A172 (cell line): ENCODE measurements at places on chromosomes 11 and 22.

DNA sequence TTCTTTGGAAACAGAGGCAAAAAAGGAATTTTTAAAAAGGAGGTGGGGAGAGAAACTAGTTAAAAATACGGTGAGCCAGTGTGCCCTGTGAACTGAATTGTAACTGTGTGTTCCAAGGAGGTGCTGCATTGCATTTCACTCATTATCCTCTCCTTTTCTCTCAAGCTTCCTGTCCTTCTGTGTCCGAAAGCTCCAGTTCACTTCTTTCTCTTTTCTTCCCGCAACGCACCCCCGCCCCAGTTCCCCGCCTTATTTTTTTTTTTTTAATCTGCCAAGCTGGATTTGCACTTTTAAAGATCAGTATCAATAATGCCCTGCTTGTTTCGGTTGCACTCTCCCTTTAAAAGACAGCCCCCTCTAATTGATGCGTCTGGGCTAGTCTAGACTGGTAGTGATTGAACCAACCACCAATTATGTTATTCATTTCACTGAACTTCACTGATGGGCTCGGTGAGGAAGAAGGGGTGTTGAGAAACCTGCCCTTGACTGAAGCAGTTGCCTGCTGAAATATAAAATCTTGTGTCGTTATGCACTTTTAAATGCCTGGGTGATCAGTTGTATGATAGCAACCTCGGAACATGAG is 18.5 kb downstream of the BLID start:
- peak; percentile 45 for DNase-seq

GRCh38 chr11:7983832-7984590 is 3.1 kb upstream of the EIF3F start:
- no peak for DNase-seq

DNA sequence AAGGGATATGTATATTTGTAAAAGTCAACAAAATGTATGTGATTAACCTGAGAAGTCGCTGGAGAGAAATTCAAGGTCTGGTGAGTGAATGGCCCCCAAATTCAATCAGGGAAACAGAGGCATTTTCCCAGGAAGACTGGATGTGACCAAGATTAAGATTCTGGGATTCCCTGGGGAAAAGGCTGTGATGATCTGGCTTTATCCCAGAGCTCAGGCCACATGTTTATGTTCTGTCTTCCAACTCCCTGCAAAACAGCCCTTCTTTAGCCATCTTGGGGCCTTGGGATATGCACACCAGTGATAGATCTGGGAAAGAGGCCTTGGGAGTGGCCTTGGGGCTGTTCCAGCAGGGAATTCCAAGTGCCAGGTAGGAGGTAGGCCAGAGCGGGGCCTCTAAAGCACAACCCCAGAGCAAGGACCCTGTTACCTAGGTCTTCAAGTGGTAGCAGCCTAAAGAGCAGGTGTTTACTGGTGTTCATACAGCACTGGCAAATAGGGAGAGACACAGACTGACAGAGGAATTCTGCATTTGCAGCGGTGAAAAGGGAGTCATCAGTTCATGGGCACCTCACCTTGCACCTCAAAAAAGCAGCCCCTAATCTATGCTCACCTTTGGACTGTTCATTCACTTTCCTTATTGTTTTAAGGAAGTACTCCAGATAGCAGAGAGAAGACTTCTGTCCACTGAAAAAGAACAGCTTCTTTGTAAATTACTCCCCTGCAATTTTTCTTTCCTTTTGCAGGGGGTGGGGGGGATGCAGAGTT is 312.4 kb downstream of the BUD13 start:
- DNase-seq = no peak

DNA sequence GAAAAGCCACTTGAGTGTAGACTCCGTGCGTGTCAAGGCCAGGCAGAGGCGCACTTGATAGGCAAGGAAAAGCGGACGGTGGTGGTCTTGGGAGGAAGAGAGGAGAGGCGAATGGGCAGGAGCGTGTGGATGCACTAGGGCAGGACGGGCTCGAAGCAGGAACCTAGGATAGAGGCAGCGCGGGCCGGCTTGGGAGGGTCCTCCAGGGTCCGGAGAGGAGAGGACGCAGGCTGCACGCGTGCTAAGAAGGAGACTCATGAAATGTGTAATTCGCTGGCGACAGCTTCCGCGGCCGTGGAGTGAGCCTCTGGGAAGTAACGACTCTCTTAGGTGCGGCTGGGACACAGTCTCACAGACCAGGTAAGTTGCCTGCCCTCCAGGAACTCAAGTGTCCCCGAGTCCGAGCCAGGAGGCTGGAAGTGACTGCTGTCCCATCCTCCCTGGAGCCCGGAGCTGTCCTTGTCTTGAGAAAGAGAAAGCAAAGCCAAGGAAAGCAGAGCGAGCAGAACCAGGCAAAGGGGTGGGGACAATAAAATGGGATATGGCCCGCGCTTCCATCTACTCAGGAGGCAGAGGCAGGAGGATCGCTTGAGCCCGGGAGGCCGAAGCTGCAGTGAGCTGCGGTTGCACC is 874 bp upstream of the IL17RA start:
- DNase-seq = no peak

- no peak for DNase-seq
Measured at GRCh38 chr11:84922836-84923235, 704.3 kb downstream of the DLG2 start.

DNA sequence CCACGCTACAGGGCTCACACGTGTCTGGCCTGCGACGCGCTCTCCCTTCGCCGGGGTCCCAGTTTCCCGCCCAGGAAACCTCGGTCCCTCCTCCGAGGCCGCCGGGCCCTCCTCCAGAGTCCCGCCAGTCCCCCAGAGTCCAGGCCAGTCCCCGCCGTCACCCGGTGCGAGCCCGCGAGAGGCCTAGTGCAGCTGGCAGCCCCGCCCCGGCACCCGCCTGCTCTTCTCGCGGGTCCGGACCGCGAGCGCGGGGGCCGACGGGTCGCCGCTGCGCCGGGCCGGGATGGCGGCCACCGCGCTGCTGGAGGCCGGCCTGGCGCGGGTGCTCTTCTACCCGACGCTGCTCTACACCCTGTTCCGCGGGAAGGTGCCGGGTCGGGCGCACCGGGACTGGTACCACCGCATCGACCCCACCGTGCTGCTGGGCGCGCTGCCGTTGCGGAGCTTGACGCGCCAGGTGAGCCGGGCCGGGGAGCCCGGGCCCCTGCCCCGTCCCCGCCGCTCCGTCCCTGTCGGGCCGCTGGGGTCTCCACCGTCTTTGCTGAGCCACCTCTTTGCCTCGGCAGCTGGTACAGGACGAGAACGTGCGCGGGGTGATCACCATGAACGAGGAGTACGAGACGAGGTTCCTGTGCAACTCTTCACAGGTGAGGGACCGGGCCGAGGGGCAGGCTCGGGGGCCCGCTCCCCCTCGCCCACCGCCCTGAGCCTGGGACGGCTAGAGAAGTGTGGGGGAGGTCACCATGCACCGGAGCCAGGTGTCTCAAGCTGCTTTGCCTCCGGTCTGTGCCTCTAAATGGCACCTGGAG is at the start of gene PTPMT1:
PTPMT1 (plus strand) TSS at position 260 of the 809 bp plus-strand sequence; CDS start at position 284, 24 bp downstream.
- peak; percentile 40 for DNase-seq

- DNase-seq = no peak
Measured at GRCh38 chr11:70192666-70193410, 10.3 kb upstream of the FADD start.

DNA sequence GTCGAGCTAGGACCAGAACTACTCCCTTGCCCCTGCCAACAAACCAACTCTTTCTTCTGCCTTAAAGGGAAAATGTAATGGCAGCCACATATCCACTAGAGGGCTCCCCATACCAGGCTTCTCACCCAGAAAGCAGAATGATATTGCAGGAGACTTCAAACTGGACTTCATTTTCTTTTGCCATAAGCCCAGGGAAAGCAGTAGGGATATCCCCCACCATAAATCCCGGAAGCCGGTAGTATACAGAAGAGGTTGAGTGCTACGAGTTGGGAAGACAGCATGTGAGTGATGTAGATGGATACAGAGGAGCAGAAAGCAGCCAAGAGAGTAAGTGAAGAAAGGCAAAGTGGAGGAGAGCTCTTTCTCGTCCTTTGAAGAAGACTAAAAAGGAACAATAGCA is 12.1 kb downstream of the PLAAT5 start:
- DNase-seq = peak; percentile 81

DNA sequence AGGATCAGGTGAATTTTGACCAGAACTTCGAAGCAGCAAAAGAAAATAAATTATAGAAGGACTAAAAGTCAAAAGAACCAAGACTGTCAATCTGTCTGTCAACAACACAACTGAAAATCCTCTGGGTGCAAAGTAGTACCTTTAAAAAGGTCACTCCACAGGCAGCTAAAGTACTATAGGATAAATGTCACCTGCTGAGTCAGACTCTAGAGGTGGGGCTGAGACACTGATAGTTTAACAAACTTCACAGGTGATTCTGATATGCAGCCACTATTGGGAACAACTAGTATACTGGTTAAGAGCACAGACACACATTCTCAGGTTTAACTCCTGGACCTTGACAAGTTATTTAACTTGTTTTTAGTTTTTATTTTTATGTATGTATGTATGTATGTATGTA is 107.3 kb downstream of the FCHSD2 start:
- DNase-seq = no peak

DNA sequence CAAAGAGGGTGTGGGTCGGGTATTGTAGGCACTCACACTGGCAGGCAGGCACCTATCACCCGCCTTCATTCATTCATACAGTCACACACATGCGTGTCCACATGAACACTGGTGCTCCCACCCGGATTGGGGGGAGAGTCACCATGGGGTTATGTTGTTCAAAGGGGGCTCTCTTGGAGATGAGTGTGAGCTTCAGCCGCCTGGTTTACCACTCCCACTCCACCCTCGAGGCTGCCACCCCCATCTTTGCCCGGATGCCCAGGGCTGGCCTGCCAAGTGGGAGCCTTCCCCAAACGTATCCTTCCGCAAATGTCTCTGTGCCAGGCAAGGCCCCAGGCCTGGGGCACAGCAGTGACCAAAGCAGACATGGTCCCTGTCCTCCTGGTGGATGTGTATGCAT is 22.6 kb downstream of the MRGPRD start:
- no peak for DNase-seq

DNA sequence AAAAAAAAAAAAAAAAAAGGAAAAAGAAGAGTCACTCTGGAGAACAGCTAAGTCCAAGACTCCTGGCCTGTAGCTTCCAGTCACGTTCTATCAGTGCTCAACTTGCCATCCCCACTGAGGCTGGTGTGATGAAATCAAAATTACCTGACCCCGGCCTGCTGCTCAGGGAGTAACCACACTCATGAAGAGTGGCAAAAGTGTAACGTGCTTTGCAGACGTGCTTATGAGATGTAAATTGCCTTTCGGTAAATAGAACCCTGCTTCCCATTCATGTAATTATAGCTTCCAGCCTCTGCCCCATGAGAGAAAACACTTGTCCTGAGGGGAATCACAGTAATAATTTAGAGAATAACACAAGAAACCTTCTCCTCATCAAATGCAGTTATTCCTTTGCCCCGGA is 28.2 kb upstream of the CHKA start:
- DNase-seq = no peak

- no peak for DNase-seq
Measured at GRCh38 chr11:1927026-1927847, 7.7 kb downstream of the TNNT3 start.

DNA sequence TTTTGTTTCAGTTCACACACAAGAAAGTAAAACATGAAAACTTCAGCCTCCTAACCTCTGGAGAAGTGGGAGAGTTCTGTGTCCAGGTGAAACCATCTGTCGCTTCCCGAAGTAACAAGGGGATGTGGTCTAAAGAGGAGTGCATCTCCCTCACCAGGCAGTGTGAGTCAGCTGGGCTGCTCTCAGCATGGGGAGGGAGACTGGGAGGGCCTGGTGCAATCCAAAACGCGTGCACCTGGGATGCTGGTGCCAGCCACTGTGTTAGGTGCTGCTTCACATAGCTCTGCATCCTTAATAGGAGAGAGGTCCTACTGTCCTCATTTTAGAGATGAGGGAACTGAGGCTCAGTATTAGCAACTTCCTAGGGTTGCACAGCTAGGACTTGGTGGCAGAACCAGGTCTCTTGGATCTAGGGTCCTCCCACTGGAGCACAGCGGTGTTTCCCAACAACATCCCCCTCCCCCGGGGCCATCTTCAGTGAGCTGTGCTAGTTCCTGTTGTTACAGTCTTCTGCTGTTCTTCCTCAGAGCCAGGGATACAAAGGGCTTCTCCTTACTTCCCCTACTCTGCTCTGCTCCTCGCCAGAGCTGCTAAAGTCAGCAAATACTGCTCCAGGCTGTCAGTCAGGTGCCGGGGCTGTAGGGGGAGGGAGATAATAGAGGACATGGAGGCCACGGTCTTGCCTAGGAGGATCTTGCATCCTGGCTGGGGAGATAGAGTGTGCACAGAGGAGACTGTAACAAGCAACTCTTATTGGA is 8.0 kb downstream of the IL10RA start:
- no peak for DNase-seq

DNA sequence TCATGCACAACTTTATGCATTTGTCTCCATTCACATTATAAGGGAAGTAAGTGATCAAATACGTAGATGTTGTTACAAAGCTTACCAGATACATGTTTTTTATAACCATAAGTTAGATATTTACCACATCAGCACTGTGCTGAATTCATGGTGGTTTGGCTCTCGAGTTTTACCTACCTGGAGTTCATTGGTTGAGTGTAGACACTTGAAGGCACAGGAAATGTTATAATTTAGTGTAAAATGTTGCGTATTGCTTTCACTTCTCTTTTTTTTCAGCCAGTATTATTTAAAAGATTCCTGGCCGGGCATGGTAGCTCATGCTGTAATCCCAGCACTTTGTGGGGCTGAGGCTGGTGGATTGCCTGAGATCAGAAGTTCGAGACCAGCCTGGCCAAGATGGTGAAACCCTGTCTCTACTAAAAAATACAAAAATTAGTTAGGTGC is 53.1 kb upstream of the GRK2 start:
- DNase-seq = no peak

GRCh38 chr22:46149512-46150033 is 753 bp upstream of the PPARA start:
- DNase-seq = no peak

DNA sequence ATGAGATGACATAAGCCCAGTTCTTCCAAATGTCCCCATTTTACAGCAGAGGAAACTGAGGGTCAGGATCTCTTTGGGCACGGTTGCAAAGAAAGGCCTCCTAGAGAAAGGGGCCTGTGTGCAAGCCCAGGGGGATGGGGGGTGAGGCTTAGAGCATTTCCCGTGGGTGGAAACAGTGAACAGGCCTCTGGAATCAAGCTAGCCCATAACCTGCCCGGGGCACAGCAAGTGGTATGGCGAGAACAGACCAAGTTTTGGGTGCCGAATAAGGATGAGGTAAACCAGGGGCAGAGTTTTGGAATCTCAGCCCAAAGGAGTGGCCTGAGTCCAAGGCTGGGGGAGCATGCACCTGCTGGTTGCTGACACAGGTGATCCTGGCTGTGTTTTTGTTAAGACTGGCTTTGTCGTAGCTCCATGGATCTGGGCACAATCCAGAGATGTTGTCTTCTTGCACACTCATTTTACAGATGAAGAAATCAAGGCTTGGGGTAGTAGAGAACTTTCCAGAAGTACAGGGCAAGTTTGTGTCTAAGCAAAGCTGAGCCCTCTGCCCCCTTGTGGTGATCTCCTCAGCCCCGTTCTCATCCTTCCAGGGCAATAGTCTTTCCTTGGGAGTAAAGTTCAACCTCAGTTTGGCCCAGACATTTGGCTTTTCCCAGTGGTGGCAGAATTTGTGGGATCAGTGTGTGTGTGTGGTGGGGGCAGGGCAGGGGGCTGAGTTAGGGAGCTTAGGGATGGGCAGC is 53.5 kb upstream of the MYEOV start:
- DNase-seq = no peak
